ENCODE measurements at places on chromosomes 6 and 20.
A peak's percentile ranks its signal among the peaks of the same experiment; 100 is the strongest.

GRCh38 chr6:170545405-170545804, 7.7 kb downstream of the PSMB1 start:
- DNase-seq = no peak

DNA sequence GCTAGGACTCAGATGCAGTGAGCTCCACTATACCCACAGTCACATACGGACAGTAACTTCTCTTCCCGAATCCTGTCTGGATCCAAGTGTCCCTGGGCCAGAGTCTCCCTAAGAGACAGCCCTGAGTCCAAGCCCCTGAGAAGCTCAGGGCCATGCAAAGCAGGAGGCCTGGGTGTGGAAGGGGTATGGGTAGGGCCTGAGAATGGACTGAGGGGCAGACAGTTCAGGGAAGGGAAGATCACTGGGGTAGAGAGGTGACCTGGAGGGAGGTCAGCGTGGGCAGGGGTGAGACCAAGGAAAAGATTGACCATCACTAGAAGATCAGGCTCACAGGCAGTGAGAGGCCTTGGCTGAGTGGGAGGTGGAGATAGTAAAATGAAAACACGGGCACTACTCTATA, 8.8 kb downstream of the RPS6KA2 start:
- DNase-seq = no peak

GRCh38 chr6:33843131-33844121, 39.6 kb upstream of the MLN start:
- peak; percentile 50 for DNase-seq

- no peak for DNase-seq
Observed at GRCh38 chr20:38782275-38782674, 23.2 kb upstream of the PPP1R16B start.

- DNase-seq = no peak
Observed at GRCh38 chr6:136666041-136666440, 115.8 kb upstream of the MAP7 start.

GRCh38 chr20:47784599-47785310, 526 bp downstream of the SULF2 start:
- DNase-seq = peak; percentile 70

DNA sequence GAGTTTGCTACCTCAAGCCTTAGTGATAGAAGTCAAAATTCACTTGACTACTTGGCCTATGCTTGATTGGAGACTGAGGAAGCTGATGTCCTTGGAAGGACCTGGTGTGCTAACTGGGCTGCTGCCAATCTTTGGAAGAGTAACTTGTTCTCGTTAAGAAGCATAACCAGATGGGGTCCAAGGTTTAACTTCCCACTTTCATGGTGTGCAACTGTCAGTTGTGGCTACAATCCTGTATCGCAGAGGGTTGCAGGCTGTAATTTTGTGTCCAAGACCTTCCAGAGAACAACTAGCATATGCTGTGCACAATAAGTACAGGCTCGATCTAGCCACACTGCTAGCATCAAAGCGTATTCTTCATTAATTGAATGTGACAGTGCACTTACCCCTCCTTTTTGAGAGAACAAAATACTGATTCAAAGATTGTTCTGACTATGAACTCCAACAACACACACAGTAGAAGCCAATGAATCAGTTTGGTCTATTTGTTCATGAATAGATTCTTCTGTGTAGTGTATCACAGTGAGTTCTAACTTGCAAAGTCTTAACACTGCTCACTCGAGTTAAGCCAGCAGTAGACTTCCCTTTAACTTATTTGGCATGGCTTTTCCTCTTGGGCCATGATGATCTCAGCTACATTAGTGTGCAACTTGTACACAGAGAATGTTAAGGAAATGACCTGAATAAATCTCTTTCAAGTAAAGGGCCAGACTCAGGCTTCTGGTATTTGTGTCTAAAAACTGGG, 15.8 kb upstream of the PLCB1 start:
- no peak for DNase-seq

GRCh38 chr20:63138855-63139341, 77.0 kb downstream of the YTHDF1 start:
- no peak for DNase-seq

DNA sequence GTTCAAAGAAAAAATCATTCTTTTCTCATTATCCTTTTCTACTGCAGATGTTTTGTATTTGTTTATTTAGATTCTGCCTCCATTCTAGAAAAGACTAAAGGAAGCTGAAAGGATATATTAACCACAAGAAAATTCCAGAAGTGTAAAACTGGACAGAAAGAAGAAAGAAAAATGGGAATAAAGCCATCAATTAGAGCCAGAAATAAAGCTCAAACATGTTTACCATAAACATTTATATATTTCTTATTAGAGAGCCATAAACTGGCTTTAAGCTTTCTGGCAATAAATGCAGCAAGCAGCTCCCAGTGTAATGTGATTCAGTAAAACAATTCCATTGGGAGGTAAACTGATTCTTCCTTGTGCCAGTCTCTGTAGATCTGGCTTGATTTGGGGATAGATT, 244.1 kb downstream of the PTPRK start:
- no peak for DNase-seq

DNA sequence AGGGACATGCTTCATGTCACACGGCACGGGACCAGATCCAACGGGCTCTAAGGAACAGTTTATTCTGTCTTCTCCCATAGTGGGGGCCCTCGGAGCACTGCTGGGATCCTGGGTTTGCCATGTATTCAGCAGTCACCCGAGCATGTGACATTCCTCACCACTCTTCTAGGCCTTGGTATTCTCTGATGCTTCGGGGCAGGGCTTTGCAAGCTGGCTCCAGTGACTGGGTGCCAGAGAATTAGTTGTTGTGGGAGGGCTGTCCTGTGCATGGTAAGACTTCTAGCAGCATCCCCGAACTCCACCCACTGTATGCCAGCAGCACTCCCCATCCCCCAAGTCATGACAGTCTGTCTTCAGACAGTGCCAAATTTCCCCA, 5.4 kb downstream of the CCN5 start:
- peak; percentile 66 for DNase-seq

- DNase-seq = no peak
Observed at GRCh38 chr20:51636123-51636522, 93.6 kb upstream of the NFATC2 start.

DNA sequence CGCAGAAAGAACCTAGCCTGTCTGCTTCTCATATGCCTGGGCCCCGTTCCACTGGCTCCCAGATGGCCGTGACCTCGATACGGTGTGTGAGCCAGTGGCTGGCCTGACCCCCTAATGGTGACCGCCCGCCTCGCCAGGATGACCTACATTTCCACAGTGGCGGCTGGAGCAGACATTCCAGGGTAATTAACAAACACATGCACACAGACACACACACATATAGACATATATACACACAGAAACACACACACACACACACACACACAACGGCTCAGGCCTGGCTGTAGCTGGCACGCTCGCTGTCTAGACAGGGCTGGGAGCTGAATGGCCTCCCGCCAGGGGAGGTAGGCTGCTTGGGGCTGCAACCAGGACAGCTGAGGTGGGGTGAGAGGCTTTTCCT, 227.1 kb downstream of the ANKRD60 start:
- peak; percentile 66 for DNase-seq

- DNase-seq = no peak
Observed at GRCh38 chr20:7207186-7207798, 439.8 kb downstream of the BMP2 start.

GRCh38 chr6:157089258-157089657, 234.1 kb downstream of the TMEM242 start:
- DNase-seq = no peak

- DNase-seq = peak; percentile 39
Observed at GRCh38 chr6:156391061-156391672, 386.0 kb upstream of the ARID1B start.

DNA sequence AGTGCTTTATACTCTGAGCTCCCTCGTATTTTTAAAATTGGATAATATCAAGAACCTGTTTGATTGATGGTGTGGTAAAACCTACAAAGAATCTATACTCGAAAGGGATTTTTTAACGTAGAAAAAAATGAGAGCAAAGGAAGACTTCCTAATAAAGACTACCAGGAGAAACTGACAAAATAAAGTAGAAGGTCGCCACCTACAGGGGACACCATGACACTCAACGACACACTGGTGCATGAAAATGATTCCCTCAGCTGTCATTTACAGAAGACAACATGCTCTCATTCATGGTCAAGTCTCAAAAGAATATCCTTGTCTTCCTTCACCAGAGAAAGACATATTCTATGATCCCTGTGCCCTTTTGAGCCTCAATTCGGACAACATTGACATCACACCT, 10.1 kb upstream of the NHSL1 start:
- DNase-seq = peak; percentile 68

DNA sequence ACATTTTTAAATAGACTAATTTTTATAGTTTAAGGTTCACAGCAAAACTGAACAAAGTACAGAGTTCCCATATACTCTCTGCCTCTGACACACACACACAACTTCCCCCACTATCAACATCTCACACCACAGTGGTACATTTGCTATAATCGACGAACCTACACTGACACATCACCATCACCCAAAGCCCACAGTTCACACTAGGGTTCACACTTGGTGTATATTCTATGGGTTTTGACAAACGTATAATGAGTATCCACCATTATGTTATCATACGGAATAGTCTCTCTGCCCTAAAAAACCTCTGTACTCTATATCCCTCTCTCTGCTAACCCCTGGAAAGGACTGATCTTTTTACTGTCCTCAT, 15.6 kb downstream of the TMEM30A start:
- no peak for DNase-seq

DNA sequence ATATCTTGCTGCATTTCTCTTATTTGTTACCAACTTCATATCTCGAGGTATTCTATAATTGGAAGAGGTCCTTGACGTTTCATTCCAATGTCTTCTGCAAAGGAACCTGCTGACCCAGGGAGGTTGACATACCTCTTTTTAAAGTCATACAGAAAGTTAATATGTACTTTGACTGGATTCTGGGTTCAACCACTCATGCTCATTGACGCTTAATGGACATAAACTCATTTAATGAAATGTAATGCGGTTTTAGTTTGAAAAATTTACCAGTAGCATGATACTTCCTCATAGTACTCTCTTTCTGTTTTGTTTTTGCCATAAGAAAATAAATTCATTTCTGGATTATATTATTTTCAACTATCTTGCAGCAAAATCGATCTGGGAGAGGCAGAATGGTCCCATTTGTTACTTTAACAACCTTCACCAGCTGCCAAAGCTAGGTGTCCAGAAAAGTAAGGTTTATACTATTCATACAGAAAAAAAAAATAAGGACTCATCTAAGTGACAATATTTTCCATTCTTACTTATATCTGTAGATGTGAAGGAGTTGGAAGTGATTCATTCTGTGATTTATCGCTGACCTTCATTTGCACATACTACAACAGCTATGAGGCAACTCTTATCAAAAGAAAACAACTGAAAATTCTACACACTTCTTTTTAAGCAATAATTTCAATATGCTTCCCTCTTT, 101.6 kb downstream of the ATXN1 start:
- DNase-seq = no peak

GRCh38 chr6:35687658-35688604, 784 bp downstream of the FKBP5 start:
- peak; percentile 51 for DNase-seq

DNA sequence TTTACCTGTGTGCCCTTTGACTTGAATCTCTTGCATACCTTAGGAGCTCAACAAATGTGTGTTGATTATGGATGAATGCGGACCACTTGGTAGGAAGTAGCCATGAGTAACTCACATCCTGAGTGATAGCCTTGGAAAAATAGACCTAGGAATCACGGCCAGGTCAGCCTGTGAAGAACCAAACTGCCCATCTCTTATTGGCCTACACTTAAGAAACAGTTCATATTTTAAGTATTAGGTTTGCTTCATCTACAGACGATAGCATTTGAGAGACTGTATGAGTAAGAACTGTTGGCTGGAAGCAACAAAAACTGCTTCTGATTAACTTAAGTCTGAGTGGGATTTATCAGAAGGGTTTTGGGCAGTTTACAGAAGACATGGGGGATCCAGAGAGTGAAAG, 320.1 kb upstream of the PRND start:
- no peak for DNase-seq

- DNase-seq = no peak
Observed at GRCh38 chr20:20820104-20820503, 107.7 kb upstream of the RALGAPA2 start.

- peak; percentile 95 for DNase-seq
Observed at GRCh38 chr20:44739942-44740341, 5.7 kb upstream of the KCNK15 start.

- DNase-seq = no peak
Observed at GRCh38 chr6:126374372-126374771, 34.5 kb downstream of the CENPW start.

- DNase-seq = no peak
Observed at GRCh38 chr6:125082908-125083683, 70.5 kb upstream of the TPD52L1 start.

DNA sequence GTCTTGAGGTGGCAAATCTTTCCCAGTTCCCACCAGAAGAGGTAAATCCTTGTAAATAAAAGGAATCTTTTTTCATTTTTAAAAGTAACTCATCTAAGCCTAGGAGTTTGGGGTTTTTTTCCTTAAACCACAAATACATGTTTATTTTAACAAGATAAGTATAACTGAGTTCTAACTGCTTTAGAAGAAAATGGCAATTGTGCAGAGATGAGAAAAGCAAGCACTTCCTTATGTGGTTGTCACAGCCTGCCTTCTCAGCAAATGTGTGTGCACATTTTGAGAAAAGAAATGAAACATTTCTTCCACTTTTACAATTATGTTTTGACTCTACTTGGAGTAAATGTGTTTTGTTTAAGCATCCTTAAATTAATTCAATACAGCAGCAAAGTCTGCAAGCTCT, 17.7 kb downstream of the HCK start:
- DNase-seq = no peak

DNA sequence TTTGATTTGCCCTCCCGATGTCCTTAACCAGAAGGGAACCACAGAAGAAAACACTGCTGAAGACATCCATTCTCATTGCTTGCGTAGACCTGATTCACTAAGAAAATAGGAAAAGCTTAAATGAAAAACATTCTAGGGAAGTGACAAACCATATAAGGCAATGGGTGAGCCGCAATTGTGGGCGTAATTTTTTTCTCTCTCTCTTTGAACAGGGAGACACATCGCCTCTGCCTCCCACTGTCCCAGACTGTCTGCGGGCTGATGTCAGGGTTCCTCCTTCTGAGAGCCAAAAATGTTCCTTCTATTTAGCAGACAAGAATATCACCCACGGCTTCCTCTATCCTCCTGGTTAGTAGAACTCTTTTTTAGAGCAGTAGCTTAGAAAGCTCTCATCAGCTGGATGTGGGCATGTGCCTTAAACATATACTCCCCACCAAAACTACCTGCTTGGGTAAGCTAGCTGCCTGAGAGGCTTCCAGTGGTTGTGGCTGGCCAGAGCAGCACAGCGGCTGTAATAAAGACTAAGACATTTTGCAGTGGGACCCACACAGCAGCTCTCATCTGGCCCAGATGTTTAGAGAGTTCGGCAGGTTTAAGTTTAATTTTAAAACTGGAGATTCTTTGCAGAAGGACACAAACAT, 22.7 kb upstream of the CTAGE9 start:
- DNase-seq = no peak

- DNase-seq = no peak
Observed at GRCh38 chr20:16246870-16247269, 326.4 kb downstream of the KIF16B start.

DNA sequence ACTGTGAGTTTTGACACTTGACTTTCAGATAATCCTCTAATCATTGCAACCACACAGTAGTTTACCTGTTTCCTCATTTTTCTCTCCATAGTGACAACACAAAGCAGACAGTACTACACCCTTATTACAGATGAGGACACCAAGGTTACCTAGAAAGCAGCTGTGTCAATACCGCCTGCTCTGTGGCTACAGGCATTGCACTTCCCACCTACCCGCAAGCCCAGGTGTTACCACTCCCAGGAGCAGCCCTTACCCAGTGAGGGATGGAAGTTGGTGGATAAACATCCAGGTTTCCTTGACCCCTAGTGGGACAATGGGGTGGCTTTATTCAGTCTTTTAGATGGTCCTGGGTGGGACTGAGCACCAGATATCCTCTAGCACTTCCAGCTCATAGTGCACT, 503.6 kb downstream of the PTPRT start:
- DNase-seq = no peak
